ENCODE measurements at places on chromosomes 13 and 19. TPM values are rescaled to one million over a fixed set of nuclear protein-coding genes. Genes with fewer than 3 reads are reported as not detected.

- H3K4me1 ChIP-seq = peaks cover 16% of the 10 kb centered on the region
- H3K36me3 ChIP-seq = peaks cover 10% of the 10 kb centered on the region
- H3K4me3 ChIP-seq = peak overlapping the region; percentile 39
- no peak for DNase-seq
- no peaks in the 10 kb centered on the region for H3K27me3 ChIP-seq
- no peak overlapping the region for H3K27ac ChIP-seq
Observed at GRCh38 chr19:40445780-40446262, 1.7 kb upstream of the SERTAD3 start.

- H3K27me3 ChIP-seq = no peaks in the 10 kb centered on the region
- H3K4me3 ChIP-seq = peak overlapping the region; percentile 87
- DNase-seq = no peak
- peaks cover 30% of the 10 kb centered on the region for H3K4me1 ChIP-seq
Observed at GRCh38 chr19:13115936-13116281, 631 bp downstream of the TRMT1 start.

- H3K4me3 ChIP-seq = peak overlapping the region; percentile 73
- DNase-seq = peak; percentile 77
- H3K27me3 ChIP-seq = no peaks in the 10 kb centered on the region
- H3K4me1 ChIP-seq = peaks cover 23% of the 10 kb centered on the region
Observed at GRCh38 chr13:51614350-51614786, 30.1 kb downstream of the WDFY2 start.

DNA sequence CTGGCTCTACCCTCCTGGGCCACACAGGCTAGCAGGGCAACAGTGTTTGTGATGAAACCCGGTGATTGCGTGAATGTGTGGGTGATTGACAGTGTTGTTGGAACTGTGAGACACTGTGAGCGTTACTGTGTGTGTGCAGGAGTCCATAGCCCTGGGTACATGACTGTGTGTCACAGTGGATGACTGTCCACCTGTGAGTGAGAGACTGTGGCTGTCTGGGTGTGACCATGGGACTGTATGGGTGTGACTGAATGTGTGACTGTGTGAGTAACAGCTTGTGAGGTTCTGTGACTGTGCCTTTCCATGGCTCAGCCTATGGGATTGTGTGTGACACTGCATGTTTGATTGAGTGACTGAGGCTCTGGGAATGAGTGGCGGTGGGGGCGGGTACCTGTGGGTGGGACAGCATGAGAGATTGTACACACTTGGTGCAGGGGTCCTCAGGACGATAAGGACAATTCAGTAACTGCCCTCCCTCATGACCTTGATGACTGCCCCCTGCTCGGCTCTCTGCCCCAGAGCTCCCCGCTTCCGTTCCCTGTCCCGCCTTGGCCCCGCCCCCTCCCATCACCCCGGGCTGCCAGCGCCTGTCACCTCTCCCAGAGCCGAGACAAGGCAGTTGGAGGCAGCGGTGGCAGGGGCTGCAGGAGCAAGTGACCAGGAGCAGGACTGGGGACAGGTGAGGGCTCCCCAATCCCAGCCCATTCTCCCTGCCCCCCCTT is at the start of gene GIPR:
Gene GIPR (plus strand): TSS at position 602 of the 722 bp plus-strand sequence. CDS start 1,300 bp downstream, outside the sequence.
- DNase-seq = peak; percentile 88
- H3K27me3 ChIP-seq = peaks cover 22% of the 10 kb centered on the region
- H3K36me3 ChIP-seq = no peaks in the 10 kb centered on the region
- peak within 1 kb of the TSS; percentile 77 for H3K4me3 ChIP-seq
- H3K27ac ChIP-seq = peak within 1 kb of the TSS; percentile 81
- peaks cover 24% of the 10 kb centered on the region for H3K4me1 ChIP-seq

- H3K36me3 ChIP-seq = no peaks in the 10 kb centered on the region
- DNase-seq = no peak
- no peaks in the 10 kb centered on the region for H3K27me3 ChIP-seq
- peaks cover 7% of the 10 kb centered on the region for H3K4me1 ChIP-seq
- no peak overlapping the region for H3K27ac ChIP-seq
Observed at GRCh38 chr13:112997188-112998130, 28.4 kb downstream of the MCF2L start.

DNA sequence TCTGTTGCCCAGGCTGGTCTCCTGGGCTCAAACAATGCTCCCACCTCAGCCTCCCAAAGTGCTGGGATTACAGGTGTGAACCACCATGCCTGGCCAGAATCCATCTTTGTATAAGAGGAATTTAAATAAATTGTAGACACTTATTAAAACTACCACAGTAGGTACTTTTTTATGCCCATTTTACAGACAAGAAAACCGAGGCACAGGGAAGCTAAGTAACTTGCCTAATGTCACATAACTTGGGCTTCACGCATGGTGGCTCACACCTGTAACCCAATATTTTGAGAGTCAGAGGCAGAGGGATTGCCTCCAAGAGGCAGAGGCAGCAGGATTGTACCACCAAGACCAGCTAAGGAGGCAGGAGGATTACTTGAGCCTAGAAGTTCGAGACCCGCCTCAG is 22.7 kb upstream of the CALM3 start:
- H3K27me3 ChIP-seq = no peaks in the 10 kb centered on the region
- H3K4me1 ChIP-seq = peaks cover 18% of the 10 kb centered on the region
- no peaks in the 10 kb centered on the region for H3K36me3 ChIP-seq

- H3K36me3 ChIP-seq = peaks cover 22% of the 10 kb centered on the region
- H3K27ac ChIP-seq = no peak overlapping the region
- no peaks in the 10 kb centered on the region for H3K27me3 ChIP-seq
- peak; percentile 19 for DNase-seq
Observed at GRCh38 chr19:37931881-37932655, 25.1 kb downstream of the SIPA1L3 start.

The GPR12 gene
- total RNA-seq = not detected

The ZNF835 gene
- total RNA-seq = 2.8 TPM

Data from activated CD4-positive, alpha-beta T cell treated with anti-CD3 and anti-CD28 coated beads for 36 hours (primary cell).